NCI-H446 (cell line): ENCODE measurements at places on chromosomes 2 and 18.
A peak's percentile ranks its signal among the peaks of the same experiment; 100 is the strongest.

DNA sequence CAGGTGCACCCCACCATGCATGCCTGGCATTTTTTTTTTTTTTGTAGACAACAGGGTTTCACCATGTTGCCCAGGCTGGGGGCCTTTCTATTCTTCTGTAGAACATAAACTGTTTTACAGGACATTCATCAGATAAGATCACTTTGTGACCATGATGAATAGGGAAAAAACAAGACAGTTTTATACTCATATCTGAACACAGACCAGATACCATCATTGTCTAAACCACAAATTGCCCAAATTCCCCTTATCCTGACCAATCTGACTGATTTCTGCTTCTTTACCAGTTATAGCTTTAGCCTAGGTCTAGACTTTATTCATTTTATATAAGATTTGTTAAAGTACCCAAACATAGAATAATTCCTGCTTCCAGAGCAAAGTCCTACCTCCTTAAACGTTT is 1699.3 kb upstream of the TMEFF2 start:
- DNase-seq = no peak

DNA sequence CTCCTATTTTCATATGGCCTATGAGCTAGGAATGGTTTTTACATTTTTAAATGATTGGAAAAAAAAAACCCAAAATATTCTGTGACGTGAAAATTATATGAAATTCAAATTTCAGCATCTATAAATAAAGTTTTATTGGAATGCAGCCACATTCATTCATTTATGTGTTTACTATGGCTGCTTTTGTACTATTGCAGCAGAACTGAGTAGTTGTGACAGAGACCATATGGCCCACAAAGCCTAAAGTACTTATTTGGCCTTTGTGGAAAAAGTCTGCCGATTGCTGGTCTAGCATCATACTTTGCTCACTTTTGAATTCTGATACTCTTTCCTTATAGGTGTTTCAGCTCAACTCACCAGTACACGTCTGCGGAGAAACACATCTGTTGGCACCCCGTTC is 39.0 kb downstream of the MYO3B start:
- no peak for DNase-seq

GRCh38 chr2:12430407-12431133 is 286.2 kb upstream of the TRIB2 start:
- DNase-seq = no peak

DNA sequence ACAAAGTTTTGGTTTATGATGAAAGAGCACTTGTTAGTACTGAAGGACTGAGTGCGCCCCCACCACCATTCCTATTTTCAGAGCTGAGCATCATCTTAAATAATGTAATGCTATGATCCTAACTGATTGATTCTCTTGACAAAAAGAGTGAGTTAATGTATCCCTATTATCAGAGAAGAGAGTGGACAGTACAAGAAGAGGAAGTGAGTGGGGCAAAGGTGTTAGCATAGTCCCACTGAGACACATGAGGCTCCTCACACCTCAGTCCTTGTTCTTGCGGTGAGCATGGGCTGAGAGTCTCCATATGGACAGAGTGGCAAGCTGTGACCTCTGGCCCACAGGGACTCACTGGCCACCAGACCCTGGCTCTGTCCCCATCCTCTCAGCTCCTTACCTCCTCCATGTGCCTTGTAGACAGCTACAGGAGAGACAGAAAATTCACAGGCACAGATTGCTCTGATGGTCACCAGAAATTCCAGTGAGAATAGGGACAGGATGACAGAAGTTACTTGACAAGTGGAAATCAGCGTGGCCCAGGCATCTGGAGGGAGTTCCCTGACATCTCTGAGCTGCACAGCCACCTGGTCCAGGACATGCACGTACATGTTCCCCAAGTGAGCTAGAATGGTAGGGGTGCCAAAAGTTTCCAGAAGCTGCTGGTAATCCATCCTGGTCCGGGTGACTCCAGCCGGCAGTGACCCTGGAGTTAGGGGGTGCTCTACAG is 32.6 kb downstream of the NAPG start:
- DNase-seq = no peak

DNA sequence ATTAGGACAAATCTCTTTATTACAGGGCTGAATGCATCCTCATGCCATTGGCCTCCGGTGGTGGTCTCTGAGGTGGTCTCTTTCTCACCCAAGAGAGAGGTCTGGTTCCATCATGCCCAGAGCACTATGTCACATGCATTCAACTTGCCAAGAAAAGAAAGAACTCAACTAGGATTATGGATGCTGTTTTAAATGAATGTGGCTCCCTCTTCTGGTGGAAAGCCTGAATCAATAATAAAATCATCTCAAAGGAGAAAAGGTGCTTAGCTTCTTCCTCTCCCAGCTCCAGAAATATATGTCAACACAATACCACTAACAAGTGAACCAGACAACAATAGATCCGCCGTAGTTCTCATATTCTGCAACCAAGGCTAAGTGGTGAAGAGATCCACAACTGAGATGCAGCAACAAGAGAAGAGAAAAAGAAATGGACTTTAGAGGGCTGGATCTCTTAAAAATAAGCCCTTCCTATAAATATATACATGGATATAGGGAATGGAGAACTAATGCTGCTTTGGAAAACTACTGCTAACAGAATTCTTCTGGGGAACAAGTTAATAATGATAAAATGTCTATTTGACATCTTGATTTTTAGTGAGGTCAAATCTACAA is 396.8 kb downstream of the NCKAP5 start:
- peak; percentile 58 for DNase-seq

GRCh38 chr2:28558158-28558820 is 62.4 kb downstream of the PLB1 start:
- no peak for DNase-seq

- no peak for DNase-seq
Measured at GRCh38 chr2:170713543-170714380, 1.4 kb upstream of the SP5 start.

DNA sequence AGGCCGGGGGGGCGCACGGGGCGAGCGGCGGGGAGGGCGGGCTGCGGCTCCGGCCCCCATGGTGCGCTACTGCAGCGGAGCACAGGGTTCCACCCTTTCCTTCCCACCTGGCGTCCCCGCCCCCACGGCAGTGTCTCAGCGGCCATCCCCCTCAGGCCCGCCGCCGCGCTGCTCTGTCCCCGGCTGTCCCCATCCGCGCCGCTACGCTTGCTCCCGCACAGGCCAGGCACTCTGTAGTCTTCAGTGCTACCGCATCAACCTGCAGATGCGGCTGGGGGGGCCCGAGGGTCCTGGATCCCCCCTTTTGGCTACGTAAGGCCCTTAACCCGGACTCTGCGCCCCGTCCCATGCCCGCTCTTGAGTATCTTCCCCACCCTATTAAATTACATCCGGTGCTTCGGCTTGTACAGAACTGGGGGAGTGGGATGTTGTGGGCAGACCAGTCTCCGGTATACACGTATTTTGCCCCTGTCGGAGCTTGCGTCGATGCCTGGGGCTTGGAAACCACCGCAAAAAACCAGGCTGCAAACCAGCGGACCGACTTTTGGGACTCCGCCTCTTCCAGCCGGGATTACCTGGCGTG is 598 bp upstream of the WBP1 start:
- peak; percentile 64 for DNase-seq

DNA sequence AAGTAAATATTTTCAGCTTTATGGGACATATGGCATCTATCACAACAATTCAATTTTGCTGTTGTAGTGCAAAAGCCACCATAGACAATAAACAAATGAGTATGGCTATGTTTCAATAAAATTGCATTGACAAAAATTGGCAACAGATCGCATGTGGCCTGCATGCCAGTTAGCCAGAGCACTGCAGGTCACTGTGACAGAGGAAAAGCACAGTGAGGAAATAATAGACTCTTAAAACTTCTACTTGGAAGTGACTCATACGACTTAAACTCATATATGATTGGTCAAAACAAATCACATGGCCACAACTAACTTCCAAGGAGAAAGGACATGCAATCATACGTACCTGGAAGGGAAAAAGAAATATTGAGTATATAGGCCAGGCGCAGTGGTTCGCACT is 44.4 kb downstream of the EXOC6B start:
- DNase-seq = no peak

DNA sequence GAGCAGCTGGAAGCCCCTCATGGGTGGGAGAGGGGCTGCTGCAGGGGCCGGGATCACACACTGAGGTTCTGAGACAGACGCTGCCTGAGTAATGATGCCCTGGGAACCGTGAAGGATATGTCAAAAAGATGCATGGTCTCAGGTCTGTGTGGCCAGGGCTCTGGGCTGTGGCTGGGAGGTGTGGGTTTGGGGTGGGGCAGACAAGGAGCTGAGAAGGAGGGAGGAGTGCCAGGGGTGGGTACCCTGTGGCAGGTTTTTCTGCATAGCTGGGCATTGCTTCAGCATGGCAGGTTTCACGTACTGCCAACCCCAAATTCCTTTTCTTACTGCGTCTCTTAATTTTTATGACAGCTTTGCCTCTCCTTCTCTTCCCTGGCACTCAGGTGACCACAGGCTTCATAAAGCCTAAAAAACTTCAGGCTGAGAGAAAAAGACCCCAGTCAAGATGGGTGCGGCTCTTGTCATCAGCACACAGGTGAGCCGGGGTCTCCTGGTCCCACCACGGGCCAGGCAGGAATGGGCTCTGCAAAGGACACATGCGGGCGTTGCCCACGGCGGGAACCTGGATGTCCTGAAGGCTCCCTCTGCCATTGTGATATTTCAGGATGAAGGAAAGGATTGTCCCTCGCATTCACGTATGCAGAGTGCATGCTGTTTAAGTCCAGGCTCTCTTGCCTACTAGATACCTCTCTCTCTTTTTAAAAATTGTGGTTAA is 18.0 kb downstream of the MALL start:
- no peak for DNase-seq

GRCh38 chr2:165208094-165208493 is 4.2 kb upstream of the SCN3A start:
- DNase-seq = no peak

GRCh38 chr2:10575609-10576280 is 114.0 kb downstream of the NOL10 start:
- no peak for DNase-seq

- no peak for DNase-seq
Measured at GRCh38 chr2:98376996-98377395, 30.7 kb downstream of the CNGA3 start.

GRCh38 chr2:117085256-117085655 is 729.2 kb upstream of the DDX18 start:
- no peak for DNase-seq

DNA sequence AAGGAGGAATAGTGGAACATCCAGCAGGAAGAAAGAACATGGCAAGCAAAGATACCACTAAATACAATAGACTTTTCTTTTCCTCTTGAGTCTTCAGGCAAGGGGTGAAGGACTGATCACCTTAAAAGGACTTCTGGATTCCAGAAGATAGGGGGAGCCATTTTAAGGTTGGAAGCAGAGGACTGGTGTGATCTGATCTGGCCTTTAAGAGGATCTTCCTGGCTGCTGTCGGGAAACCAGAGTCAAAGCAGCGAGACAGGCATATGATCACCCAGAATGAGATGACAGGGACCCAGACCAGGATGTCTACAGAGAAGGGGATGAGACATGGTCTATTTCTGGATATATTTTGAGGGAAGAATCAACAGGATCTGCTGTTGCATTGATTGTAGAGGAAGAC is 558.0 kb downstream of the STK39 start:
- DNase-seq = no peak

GRCh38 chr2:135086222-135086621 is 34.1 kb downstream of the RAB3GAP1 start:
- DNase-seq = no peak

DNA sequence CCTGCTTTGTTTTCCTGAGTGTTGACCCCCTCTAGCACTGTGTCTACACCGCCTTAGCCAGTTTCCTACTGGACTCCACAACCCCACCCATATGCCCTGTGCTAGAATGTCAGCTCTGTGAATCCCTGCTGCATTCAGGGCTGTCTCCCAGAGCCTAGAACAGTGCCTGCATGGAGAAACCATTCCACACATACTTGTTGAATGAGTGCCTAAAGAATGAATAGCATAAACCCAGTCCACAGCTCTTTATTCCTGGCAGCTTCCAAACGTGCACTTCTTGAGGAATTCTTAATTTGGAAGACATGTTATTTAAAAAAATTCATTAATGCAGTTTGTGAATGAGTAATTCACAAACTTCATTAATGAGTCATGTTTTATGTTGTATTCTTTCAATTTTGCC is 6.5 kb upstream of the NAPG start:
- no peak for DNase-seq

GRCh38 chr2:240933966-240934700 is 28.0 kb downstream of the CROCC2 start:
- DNase-seq = no peak

DNA sequence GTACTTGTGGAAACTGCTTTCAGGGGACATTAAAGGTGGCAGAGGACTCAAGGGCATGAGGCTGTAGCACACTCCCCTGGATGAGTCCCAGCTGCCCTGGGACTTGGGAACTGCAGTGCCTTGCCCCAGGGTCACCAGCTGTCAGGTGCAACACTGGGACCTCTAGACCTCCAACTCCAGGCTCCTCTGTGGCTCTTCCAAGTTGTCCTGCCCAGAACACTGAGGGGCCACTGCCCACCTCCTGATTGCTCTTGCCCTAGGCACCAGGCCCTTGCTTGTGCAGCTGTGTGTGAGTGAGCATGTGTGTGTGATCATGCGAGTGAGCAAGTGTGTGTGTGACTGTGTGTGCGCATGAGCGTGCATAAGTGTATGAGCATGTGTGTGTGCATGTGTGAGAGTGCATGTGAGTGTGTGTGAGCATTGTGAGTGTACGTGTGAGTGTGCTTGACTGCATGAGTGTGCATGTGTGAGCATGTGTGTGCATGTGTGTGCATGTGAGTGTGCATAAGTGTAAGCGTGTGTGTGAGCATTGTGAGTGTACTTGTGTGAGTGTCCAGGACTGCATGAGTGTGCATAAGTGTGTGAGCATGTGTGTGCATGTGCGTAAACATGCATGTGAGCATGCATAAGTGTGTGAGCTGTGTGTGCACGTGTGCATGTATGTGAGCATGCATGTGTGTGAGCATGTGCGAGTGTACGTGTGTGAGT is 301.5 kb downstream of the NDUFA10 start:
- DNase-seq = no peak

DNA sequence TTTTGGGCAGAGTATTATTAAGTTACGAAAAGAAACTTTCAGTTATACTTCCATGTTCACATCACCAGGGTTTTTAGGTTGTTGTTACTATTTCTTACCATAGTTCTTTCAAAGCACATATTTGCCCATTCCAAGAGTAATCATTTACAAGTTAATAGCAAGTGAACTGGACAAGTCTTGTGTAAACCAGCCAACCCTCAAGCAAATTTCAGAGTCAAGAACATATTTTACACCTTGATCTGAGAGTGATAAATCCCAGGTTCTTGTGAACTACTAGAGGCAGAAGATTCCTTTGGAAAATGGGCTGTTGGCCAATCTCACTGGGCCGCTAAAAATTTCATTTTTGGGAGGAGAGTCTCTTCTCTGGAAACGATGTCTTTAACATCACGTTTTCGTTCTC is 2.7 kb upstream of the ASAP2 start:
- no peak for DNase-seq

- DNase-seq = no peak
Measured at GRCh38 chr18:74400813-74401212, 56.3 kb downstream of the DIPK1C start.

- no peak for DNase-seq
Measured at GRCh38 chr2:127437781-127438726, 19.8 kb downstream of the PROC start.

GRCh38 chr2:149063177-149063576 is 24.7 kb downstream of the LYPD6B start:
- no peak for DNase-seq
